Naive B cell (primary cell): ENCODE measurements at places on chromosomes 3 and 15. TPM values are rescaled to one million over a fixed set of nuclear protein-coding genes. Genes with fewer than 3 reads are reported as not detected.

DNA sequence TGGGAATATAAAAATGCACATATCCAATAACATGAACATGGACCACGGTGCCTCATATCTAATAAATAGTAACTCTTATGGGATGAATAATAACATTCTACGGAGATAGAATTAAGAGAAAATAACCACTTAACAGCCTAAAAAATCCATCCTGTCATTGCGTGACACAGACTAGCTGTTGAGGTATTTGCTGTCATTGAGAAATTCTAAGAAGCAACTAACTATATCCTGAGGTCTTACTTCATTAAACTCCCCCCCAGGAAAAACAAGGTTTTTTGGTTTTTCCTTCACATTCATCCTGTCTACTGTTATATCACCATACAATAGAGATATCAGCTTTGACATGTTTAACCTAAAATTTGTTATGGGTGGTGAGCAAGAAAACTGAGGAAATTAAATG lies 14.3 kb downstream of the CEP152 start:
- DNase-seq: no peak

DNA sequence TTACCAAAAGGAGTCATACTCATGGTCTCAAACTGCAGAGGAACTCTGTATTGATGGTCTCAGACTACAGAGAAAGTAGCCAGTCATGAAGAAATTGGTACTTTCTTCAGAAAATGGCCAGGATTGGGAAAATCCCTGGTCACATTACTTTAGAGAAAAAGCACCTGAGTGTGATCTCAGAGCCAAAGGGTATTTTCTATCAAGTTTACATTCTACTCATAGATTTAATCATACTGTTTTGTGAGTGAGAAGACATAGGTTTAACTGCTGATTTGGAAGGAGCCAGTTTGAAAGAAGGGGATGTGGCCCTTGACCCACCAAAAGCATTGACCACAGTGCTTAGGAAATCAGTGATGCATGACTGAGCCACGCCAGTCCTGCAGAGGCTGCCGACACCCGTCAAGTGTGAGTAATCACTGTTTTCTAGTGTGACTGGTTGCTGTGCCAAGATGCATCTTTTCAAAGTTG lies 203.6 kb downstream of the AKAP13 start:
- DNase-seq: peak; percentile 20

DNA sequence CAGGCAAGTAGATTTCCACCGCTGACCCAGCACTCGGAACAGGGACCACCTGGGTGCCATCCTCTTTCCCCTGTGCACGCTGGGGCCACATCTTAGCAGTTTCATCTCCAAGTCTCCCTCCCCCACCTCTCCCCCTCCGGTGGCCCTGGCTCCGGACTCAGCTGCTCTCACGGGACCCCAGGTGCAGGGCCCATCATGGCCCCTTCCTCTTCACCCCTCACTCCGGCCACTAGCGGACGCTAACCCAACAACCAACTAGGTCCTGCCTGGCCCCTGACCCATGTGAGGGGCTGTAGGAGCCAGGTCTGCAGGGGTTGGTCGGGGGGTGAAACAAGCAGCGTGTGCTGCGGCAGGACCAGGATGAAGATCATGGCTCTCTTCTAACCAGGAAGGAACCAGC lies 31.3 kb upstream of the IQSEC1 start:
- DNase-seq: no peak

DNA sequence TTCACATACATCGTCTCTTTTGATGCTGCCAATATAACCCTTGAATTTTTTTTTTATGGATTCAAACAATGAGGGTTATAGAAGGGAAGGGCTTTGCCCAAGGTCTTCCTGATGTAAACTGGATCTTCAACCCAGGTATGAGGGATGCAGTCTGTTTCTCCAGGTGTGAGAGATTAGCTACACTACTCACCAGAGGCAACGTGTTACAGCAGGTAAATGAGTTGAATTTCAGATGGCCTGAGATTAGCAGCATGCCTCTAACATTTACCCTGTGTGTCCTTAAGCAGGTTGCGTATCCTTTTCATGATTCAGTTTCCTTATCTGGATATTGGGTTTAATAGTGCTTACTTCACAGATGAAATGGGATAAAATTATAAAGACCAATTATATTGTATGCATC lies 1.9 kb downstream of the RTP4 start:
- DNase-seq: no peak

DNA sequence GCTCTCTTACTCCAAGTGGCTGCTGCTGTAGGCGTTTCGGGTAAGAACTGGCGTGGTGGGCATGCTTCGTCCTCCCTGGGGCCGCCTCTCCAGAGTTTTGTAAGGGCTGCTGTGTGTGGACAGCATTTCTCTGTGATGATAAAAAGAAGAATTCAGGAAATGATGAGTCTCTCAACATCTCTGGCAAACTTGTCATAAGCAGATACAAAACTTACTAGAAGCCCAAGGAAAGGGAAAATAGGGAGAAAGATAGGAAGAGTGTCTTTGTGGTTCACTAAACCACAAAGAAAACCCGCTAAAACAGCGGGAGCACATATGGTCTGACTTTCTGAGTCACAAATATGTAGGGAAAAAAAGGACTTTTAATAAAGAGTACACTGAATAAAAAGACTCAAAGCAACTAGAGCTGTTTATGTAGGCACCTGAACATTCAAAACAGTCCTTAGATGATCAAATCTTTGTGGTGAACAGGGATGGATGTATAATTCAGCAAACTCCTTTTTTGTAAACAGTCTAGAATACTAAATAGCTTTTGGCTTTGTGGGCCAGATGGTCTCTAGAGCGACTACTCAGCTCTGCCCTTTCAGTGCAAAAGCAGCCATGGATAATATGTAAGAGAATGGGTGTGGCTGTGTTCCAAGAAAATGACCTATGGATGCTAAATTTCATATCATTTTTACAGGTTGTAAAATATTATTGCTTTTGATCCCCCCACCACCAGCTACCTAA lies 60.4 kb upstream of the LMOD3 start:
- no peak for DNase-seq

- DNase-seq: no peak
Measured at GRCh38 chr3:83074485-83074884, 1313.0 kb upstream of the GBE1 start.

- no peak for DNase-seq
Measured at GRCh38 chr15:37045859-37046740, 54.2 kb downstream of the MEIS2 start.

DNA sequence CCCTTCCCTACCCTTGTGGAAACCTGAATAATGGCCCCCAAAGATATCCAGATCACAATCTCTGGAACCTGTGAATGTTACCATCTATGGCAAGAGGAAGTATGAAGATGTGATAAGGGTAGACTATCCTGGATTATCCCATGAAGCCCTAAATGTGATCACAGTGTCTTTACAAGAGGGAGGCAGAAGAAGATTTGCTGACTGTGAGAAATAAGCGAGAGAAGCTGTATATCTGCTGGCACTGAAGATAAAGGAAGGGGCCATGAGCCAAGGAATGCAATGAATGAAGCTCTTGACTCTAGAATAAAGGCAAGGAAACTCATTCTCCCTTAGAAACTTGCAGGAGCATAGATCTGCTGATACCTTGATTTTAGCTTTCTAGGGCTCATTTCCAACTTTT lies 39.1 kb downstream of the SOX14 start:
- DNase-seq: no peak

DNA sequence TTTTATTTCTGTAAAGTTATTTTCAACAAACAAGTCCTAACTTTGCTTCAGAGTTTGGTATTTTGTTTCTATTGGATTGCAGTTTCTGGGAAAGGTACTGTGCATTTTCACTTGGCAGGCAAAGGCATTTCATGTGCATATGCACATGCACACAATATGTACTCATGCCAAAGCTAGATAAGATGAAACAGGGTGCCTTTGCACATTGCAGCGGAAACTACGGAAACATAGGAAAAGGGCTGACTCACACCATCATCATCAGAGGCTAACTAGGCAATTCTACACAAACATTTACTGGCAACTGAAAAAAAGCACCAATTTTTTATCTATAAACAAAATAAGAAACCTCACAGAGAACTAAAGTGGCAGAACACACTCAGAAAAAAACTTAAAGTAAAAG lies 550.6 kb upstream of the NECTIN3 start:
- DNase-seq: no peak

Gene GATM
- 14.2 TPM for polyA plus RNA-seq

Gene DUOXA2
- not detected for polyA plus RNA-seq

Gene ZNF502
- polyA plus RNA-seq: 6.0 TPM

Gene CPNE9
- not detected for polyA plus RNA-seq

Gene CLK3
- polyA plus RNA-seq: 63.5 TPM
